ENCODE measurements at places on chromosomes 7 and 10. TPM values are rescaled to one million over a fixed set of nuclear protein-coding genes. Genes with fewer than 3 reads are reported as not detected.

DNA sequence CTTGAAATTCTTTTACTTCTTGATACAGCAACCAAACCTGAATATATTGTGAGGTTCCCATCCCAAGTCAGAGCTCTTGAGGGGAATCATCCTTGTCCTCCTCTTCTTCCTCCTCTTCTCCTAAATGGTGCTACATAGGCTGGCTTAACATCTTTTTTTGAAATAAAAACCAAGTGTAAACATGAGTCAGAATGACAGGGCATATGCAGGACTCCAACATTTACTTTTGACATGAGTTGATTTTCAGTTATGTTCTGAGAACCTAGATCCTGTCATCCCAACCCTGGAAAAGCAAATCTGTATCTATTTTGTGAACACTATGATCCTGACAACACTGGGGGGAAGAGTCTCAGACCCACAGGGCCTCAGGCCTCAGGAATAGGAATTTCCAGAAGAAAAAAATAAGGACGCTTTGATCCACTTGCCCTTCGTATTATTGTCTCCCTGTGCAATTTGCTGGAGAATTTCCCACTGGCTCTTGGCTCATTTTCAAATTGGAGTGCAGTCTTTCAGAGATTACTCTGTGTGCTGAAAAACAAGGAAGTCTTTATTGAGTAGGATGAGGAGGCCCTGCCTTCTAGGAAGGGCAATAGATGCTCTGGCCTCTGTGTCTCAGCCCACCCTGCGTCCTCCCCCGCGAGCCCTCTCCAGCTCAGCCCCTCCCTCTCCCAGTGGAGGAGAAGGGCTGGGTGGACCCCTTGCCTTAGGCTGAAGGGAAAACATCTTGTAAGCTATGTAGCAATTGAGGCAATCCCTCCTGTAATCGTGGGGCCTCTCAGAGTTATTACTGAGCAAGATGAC, 121.6 kb downstream of the CREB5 start:
- DNase-seq: no peak
- H3K27ac ChIP-seq: no peak overlapping the region
- H3K4me1 ChIP-seq: no peaks in the 10 kb centered on the region
- H3K27me3 ChIP-seq: no peaks in the 10 kb centered on the region
- no peak overlapping the region for H3K4me3 ChIP-seq
- H3K36me3 ChIP-seq: no peaks in the 10 kb centered on the region

- H3K4me3 ChIP-seq: no peak overlapping the region
- no peaks in the 10 kb centered on the region for H3K36me3 ChIP-seq
- DNase-seq: no peak
Measured at GRCh38 chr10:111098679-111099437, 22.0 kb downstream of the ADRA2A start.

DNA sequence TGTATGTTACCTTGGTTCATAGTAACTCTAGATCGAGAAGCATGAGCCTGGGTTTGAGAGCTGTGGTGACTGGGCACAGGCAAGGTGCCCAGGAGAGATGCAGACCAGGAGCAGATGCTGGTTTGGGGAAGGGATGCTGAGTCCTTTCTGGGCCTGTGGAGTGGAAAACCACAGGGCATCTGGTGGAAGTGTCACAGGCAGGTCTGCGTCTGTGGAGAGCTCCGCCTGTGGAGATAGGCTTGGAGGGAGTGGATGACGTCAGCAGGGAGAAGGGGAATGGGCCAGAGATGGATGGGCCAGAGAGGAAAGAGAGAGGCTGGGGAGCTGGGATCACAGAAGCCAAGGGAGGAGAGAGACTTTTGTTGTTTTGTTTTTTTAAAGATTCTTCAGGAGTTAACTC, 14.8 kb downstream of the CYP26A1 start:
- DNase-seq: no peak

DNA sequence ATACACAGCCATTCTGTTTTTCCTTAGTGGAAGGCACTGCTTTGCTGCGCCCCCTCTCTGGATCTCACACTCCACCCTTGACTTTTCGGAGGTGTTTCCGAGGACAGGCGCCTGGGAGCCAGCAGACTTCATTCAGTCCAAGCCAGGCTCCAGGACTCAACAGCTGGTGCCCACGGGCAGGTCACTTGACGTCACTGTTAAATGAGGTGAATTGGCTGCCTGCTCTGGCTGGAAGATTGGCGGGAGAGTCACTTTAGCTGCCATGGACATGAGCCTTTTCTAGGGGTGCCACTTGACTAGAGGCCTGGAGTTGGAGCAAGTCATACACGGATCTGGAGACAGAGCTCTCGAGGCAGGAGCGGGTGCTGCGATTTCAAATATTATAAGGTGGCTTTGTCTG, 3.2 kb downstream of the HTRA1 start:
- peaks cover 32% of the 10 kb centered on the region for H3K4me1 ChIP-seq
- DNase-seq: no peak
- no peak overlapping the region for H3K27ac ChIP-seq
- no peaks in the 10 kb centered on the region for H3K27me3 ChIP-seq
- no peak overlapping the region for H3K4me3 ChIP-seq

DNA sequence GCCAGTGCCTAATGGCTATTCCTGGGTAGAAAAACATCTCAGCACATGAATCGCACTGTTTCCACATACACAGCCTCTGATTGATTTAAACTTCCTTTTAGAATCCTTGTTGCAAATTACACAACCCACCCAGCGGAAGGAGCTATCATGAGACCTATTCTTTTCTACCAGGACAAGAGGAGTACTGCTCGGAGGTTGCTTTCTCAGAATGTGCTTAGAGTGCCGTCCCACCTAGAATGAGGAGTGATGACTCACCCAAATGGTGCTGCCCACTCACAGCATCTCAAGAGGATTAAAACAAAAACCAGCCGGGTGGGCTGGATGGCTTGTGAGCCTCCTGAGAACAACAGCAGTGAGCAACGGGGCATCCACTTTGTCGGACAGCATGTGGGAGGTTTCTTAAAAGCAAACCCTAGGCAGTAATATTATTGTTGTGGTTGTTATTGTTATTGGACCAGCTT, 128.9 kb downstream of the DGKI start:
- no peaks in the 10 kb centered on the region for H3K27me3 ChIP-seq
- no peak overlapping the region for H3K27ac ChIP-seq
- H3K4me3 ChIP-seq: no peak overlapping the region
- H3K36me3 ChIP-seq: no peaks in the 10 kb centered on the region

The TAS2R5 gene
- 0.79 TPM for total RNA-seq

Measured in left lung (tissue), 14 donors.